Dorsolateral prefrontal cortex (tissue), 122 donors: ENCODE measurements at places on chromosomes 4 and X. TPM values are rescaled to one million over a fixed set of nuclear protein-coding genes. Genes with fewer than 3 reads are reported as not detected.

DNA sequence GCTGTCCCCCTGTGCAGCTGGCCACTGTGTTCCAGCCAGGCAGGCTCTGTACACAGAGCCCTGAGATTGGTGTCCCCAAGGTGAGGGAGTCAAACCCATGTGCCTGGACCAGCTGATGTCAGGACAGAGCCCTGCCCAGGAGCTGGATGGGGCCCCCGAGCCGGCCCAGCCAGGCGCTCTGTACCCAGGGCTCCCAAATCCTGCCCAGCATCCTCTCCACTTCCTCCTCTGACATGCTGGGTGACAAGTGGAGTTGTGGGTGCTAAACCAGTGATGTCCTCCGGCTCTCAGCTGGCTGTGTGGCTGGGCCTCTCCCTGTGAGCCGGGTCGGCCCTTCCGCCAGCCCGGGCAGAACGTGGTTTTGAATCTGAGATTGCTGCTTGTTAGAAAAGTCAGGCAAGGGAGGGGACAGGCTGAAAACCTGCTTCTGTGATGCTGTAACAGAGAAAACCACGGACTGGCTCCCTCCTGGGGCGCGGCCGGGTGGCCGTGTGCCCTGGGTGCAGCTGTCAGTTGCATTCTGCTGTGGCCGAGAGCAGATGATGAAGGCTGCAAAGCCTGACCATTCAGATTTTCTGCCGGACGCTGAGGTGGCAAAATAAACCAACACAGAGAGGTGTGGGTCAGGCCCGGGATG is 7.9 kb upstream of the CPLX1 start:
- DNase-seq = no peak

DNA sequence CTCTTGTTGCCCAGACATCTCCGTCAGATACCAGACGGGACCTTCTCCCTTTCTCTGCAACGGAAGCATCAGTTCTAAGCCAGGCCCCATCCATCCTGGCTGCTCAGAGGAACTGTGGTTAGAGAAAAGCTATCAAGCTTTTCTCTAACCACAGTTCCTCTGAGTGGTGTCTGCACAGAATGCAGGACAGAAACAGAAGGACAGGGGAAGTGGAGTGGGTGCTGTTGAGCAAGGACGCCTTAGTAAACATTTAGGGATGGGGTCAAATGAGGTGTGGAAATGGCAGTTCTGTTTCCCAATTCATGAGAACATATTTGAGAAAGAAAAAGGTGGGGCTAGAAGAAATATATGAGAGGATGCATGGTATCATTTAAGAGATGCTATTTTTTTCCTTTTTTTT is 283.8 kb downstream of the CRLF2 start:
- DNase-seq = no peak

- no peak for DNase-seq
Measured at GRCh38 chrX:109747681-109748080, 14.6 kb upstream of the ACSL4 start.

- no peak for DNase-seq
Measured at GRCh38 chr4:124481123-124481522, 231.4 kb downstream of the ANKRD50 start.

DNA sequence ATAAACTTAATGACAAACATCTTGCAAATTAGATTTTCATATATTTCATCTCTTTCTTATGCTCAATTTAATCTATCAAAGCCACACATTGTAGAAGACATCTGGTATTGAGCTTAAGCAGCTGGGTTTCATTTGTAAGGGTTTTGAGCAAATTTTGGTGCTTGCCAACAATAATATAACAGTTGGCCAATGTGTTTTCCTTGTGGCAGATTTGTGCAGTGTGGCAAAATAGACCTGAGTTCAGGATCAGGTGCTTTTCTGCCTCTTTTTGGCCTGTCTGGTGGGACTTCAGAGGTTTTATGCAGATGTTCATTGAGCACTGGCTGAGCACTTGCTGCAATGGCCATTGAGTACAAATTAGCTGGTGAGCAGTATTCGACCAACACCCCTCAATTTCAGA is 301.9 kb downstream of the BMPR1B start:
- DNase-seq = no peak

DNA sequence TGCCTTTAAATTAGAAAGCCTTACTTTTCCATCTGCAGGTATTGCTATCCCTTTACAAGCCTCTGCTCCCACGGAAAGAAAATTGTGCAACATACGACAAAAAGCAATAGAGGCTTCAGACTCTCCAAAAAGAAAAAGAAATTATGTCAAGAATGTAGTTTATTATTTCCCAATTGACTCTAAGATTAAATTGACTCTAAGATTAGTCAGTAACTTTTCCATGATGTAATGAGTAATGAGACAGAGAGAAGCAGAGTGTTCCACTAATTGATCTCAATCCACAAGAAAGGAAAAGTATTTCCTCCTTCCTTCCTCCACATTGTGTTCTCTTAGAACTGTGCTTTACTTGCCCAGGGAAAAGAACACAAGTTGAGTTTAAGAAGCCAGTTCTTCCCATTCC is 345.7 kb upstream of the HS3ST1 start:
- DNase-seq = no peak

DNA sequence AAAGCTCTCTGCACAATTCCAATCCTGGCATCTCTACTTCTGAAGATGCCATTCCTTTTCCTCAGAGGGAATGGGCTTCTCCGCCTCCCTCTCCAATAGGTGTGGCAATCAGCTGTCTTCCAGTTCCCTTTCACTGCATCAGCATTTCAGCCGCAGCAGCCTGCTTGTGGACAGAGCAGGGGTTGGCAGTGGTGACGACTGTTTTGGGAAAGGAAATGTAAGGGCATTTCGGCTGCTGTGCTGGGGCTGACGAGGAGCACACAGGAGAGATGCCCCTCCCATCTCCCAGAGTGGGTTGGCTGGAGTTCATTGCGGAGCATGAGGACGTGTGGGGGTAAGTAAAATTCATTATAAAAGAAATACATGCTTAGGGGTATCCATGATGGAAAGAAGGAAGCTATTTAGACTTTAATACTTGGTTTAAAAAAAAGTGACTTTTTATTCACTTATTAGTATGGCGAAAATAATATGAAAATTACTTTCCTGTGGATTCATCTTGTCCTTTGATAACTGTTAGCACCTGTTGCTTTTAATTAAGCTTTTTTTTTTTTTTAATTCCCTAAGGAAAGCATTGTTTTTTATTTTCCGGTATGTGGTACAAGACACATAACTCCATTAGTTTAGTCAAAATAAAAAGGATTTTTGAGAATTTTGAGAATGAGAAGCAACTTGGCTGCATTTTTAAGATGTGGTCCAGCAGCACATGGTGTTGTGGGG is at the start of gene LIMCH1:
Gene LIMCH1, plus strand, starts transcription at position 141 of the 717 bp plus-strand sequence. CDS start 67,839 bp downstream, outside the sequence.
- no peak for DNase-seq

GRCh38 chrX:38036466-38036865 is 30.1 kb downstream of the SYTL5 start:
- DNase-seq = no peak

GRCh38 chrX:23031600-23031999 is 31.8 kb downstream of the DDX53 start:
- DNase-seq = no peak

DNA sequence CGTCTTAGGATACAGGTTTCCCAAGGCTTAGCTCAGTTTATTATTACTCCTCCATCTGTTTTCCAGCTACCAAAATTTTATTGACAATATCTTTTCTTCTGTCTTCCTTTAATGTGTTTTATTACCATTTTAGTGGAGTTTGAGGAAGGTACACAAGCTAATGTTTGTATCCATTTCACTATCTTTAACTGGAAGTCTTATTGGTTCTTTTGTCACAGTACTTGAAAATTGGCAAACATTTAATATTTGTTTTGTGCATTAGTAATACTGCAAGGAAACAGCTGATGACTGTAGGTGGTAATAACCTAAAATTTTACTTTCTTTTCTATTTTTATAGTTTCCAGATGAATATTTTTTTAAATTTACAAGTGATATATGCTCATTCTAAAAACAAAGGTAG is 9.3 kb upstream of the ARL9 start:
- no peak for DNase-seq

- DNase-seq = no peak
Measured at GRCh38 chr4:108849611-108850168, 86.8 kb upstream of the ETNPPL start.

GRCh38 chrX:133590703-133591505 is 175.6 kb upstream of the GPC4 start:
- no peak for DNase-seq

DNA sequence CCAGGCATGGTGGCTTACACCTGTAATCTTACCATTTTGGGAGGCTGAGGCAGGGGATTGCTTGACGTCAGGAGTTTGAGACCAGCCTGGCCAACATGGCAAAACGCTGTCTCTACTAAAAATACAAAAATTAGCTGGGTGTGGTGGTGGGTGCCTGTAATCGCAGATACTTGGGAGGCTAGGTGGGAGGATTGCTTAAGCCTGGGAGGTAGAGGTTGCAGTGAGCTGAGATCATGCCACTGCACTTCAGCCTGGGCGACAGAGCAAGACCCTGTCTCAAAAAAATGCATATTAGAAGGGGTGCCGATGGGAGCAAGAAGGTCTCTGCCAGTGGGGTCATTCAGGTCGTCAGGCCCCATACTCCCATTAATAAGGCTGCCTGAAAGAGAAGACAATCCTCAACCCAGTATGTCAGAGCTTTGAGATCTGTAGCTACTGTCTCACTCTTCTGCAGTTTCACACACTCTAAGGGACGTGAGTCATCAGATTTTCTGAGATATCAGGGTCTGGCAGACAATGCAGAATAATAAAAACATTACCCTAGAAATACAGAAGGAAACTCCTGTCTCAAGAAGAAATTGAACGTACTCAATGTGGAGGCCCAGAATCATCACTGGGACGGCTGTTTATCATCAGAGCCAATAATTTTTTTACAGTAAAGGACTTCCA is 176.7 kb upstream of the FAT1 start:
- DNase-seq = no peak

GRCh38 chr4:117814277-117815246 is 219.7 kb upstream of the NDST3 start:
- DNase-seq = no peak

GRCh38 chr4:82629238-82630000 is 67.6 kb upstream of the TMEM150C start:
- DNase-seq = no peak

DNA sequence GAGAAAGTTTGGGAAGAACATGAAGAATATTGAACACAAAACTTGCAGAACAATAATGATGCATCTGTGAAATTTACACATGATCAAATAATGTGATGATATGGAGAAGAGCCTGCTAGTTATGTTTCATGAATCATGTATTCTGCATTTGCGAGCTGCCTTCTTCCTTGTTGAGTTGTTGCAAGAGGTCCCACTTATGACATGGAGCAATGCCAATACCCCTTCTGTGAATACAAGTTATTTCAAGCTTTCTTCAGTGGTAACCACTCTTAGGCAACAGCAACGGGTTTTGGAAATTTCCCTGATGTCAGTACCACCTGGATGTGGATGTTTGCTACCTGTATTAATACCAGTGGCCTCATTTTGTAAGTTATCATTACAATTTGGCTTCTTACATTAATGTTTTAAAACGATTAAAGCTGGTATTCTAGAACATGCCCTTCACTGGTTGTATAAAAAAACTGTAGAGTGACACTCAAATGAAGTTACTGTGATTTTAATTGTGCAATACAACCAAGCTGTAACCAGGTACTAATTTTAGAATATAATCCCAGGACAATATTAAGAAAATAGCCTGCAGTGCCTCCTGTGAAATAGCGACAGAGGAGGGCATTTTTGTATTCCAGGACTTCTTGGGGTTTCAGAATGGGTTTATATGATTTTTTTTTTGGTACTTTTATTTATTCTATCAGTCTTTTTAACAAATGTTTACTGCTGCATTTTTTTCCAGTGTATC is 25.3 kb downstream of the IQCM start:
- no peak for DNase-seq

DNA sequence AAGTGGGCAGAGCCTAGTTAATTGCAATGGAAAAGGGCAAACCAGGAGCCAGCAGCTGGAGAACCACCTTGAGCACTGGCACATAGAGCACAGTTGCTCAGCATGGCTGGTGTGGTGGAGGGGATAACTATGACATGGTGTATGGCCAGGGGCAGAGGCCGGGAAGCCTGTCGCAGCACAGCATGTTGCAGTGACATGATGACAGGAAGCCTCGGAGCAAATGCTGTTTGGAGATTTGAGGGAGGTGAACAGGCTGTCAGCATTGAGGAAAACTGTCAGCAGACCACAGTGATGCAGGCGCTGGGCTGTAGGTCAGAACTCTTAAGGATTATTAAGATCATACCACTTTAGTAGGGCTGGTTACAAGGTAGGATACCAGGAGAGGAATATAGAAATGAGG is 228.7 kb downstream of the CBR4 start:
- no peak for DNase-seq

GRCh38 chr4:23770011-23770410 is 119.8 kb downstream of the PPARGC1A start:
- DNase-seq = no peak

DNA sequence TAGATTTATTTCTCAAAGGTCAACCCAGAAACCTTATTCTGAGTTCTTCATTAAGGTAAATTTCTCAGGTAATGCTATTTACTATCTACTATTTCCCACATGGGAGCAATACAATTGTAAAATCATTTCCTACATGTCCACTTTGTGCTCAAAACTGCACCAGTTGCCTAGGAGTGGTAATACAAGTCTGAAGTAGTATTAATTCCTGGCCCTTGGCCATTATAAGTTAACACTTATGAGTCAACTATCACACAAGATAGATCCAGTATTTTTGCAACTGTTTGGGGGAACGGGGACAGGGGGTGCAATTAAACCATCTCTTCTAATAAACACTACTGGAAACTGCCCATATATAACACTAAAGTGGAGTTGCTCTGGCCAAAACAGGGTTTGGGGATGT is 48.9 kb downstream of the ACSL4 start:
- DNase-seq = no peak

DNA sequence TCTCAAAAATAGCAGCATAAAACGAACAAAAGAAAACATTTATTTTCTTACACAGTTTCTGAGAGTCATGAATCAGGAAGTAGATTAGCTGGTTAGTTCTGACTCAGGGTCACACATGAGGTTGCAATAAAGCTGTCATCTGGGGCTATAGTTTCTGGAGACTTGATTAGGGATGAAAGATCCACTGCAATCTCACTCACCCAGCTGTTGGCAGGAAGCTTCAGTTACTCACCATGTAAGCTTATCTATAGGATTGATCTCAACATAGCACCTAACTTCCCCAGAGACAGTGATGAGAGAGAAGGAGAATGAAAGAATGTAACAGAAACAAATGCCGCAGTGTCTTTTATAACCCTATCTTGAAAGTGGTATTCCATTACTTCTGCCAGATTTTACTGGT is 435.5 kb downstream of the GABRG1 start:
- no peak for DNase-seq

GRCh38 chr4:20418861-20419451 is 167.3 kb downstream of the SLIT2 start:
- no peak for DNase-seq

- no peak for DNase-seq
Measured at GRCh38 chr4:123750044-123750443, 353.4 kb downstream of the SPRY1 start.

Gene USP17L25
- not detected for total RNA-seq

Gene HHIP
- total RNA-seq = 30.9 TPM

Gene MBNL3
- 3.8 TPM for total RNA-seq

Gene TRIML1
- total RNA-seq = not detected

Gene MAGEA8
- not detected for total RNA-seq

Gene BBS7
- total RNA-seq = 33.0 TPM

Gene PHF8
- 39.7 TPM for total RNA-seq

Gene STK32B
- total RNA-seq = 3.5 TPM

Gene SSX3
- total RNA-seq = not detected

Gene CXCL3
- 0.53 TPM for total RNA-seq

Gene SLC16A2
- 12.9 TPM for total RNA-seq

Gene SNCA
- total RNA-seq = 238 TPM
